ELR (cell line): ENCODE measurements at places on chromosomes 12 and 14.

DNA sequence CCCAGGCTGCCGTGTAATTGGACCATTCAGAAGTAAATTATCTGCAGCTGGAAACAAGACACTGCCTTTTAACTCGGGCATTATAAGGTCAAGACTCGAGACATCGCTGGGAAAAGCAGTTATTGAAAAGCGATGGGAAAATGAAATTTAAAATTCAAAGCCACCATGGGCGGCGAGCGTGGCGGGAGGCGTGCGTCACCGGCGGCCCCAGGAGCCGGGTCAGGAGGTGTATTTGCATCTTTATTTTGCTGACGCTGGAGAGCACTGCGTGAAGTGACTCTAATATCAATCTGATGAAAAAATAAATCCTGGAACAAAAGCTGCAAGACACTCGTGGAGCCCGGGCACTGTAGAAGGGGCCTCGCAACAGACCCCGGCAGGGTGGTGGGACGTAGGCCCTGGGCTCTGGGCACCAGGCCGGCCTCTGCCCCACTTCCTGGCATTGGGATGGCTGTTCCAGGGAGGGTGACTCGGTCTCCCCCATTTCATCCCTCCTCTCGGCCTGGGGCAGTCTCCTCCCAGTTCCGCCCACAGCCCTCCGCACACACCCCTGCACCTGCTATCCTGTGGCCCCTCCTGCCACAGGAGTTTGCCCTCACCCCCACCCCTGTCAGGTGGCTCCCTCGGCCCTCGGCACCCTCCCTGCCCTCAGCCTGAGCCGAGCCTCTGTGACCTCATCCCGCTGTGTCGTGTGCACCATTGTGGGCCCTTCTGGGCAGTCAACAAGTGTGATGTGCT lies 196.2 kb downstream of the KIF26A start:
- DNase-seq, result no peak

DNA sequence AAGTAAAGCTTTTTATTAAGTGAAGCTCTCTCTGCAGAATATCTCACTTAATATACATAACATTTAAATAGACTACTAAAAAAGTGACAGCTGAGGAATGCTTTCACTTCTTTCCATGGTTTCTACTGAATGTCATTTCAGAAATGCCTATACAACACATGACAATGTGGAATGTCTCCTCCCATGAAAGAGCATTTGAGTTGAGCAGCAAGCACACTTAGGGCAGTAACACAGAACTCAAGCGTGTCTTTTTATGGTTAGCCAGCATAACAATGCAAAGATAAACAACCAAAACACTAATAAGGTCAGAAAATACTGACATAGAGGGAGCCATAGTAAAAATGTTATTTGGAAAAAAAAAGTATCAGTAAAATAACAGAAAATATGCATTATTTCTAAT lies 9.4 kb downstream of the PPP1R12A start:
- DNase-seq, result no peak

GRCh38 chr14:44720707-44721106 lies 213.6 kb upstream of the FSCB start:
- peak; percentile 41 for DNase-seq

DNA sequence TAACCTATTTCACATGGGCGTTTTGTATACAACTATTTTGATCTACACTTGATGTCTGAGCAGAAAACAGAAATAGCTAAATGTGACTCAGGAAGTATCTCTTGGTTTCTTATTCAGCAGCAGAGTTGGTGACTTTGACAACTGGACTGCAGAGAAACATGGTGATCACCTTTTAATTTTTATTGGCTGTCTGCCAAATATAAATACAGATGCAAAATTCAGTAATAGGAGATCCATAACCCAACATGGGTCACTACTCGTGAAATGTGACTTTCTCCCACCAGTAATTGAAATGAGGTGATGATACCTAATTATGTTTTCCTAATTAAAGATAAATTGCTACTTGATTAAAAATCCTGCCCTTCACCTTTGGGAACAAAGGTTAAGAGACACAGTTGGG lies 487.1 kb downstream of the NELL2 start:
- DNase-seq, result no peak

- DNase-seq, result no peak
These were observed 340.1 kb downstream of the BCL11B start for GRCh38 chr14:98931911-98932310.

DNA sequence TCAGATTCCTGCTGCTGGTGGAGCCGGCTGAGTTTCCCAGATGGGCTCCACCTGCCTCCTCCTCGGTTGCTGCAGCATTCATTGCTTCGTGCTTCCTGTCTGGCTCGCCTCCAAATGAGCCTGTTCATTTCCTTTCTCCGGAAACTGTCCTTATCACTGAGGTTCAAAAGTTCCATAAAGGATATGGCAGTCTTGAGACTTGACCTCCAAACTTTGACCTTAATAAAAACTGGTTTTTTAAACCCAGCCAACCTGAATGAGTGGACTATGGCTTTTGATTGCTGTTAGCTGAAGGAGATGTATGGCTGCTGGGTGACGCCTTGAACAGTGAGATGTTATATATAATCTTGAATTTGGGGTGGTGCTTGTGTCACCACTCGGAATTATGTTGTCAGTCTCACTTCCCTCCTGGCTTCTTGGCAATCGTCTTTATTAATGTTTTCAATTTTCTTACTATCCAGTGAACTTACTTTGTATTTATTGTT lies 62.7 kb downstream of the RASSF3 start:
- peak; percentile 64 for DNase-seq

DNA sequence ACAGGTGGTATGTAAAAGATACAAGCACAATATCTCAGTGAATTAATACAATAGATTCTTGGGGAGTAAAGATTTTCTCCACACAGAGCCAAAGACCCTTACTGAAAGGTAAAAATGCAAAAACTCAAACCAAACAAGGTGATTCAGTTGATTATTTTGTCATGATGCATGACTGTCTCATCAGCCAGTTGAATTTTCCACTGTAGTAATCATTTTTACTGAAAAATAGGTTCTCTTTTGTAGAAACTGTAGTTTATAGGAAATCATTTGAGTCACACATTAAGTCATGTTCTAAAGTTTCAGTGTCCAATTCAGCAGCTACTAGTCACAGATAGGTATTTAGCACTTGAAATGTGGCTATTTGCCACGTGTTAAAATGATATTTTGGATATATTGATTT lies 53.6 kb downstream of the PPFIA2 start:
- no peak for DNase-seq

DNA sequence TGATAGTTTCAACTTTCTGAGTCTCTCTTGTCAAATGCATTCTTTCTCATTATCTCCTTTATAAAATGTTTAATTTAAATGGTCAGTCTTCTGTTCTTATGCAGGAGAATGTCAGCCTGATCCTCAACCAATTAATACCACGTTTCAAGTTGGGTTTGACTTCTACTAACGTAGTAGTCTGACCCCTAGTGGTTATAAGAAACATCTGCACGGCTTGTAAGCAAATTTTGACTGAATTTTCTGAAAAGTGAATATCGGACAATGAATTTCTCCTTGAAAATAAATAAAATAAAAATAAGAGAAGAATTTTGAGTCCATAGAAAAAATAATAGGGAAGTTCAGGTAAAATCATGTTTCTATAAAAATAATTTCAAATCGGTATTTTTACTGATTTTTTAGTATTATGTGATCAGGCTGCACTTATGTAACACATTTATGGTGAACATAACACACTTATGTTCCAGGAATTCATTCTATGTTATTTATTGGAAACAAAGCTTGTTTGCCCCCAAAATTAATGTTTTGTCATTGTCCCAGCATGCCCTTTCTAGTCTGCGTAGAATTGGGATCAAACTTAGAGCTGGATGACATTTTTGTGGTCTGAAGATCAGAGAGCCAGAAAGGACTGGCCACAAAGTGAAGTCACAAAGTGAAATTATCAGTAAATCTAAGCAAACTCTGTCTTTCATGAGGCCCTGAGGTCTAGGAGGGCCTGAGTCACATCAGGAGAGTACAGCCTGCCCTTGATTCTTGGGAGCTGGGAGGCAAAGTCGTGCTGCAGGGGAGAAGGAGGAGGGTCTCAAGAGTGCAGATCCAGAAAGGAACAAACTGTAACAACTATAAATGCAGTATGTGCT lies 101.2 kb upstream of the STXBP6 start:
- DNase-seq, result peak; percentile 61

- DNase-seq, result peak; percentile 7
These were observed 1305.0 kb downstream of the LRFN5 start for GRCh38 chr14:42911642-42912041.

GRCh38 chr14:52080808-52081755 lies 12.2 kb upstream of the NID2 start:
- peak; percentile 96 for DNase-seq

DNA sequence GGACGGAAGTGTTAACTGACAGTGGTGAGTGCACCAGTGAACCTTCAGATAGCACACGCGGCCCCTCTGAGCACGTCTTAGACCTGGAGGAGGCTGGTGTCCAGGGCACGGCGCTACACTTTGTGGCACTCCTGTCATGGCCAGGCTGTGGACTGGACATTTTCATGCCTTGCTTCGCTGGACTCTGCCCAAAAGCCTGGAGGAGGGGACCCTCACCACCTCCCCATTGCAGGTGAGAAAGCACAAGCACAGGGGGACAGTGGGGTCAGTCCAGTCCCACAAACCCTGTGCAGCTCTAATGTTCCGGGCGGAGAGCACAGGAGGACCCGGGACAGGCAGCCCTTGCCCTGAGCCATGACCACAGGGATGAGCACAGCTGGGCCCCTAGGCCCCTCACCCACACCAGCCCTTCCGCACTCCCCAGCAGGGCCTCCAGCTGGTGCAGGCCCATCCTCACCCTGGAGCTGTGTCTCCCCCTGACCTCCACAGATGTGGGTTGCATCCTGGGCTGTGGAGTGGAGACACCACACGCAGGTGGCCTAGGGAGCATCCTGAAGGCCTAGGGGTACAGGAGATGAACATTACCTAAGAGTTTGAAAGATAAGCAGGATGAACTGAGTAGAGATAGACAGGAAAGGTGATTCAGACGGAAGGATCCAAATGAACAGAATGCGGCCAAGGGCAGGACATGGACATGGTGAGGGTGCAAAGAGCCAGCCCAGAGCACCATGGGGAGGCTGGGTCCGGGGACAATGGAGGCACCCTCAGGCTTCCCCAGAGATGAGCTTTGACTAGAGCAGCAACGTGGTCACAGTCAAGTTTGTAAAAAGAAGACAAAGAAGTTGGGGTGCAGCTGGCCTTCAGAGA lies 132.8 kb downstream of the BCL11B start:
- DNase-seq, result no peak

DNA sequence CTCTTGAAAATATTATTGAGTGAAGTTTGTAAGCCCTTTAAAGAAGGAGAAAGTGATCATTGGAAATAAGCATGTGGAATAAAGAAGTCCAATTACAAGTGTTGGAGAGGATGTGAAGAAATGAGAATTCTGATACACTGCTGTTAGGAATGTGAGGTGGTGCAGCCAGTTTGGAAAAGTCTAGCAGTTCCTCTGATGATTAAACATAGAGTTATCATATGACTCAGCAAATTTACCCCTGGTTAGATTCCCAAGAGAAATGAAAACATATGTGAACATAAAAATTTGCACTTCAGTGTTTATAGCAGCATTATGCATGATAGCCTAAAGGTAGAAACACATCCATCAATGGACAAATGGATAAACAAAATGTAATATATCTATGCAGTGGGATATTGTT lies 319.9 kb downstream of the AEBP2 start:
- DNase-seq, result peak; percentile 41

DNA sequence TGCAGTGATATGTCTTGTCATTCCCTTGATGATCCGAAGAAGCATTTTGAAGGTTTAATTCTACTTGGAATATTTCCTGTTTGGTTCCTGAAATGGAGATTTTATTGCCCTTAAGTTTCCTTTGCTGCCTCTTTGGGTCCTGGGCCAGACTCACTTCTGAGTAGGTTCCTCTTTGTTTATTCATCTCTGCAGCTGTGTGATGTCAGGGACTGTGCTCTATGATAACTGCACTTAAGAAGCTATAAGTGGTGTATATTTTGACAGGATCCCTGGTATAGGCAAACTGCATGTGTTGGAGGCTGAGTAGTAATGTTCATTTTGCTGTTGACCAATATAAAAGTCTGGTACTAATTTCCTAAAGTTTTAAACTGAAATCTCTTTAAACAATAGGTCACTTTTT lies at the start of gene KLRC4:
Gene KLRC4 (minus strand): TSS at position 366 of the 400 bp plus-strand sequence. CDS start 182 bp downstream, at position 184.
- peak; percentile 26 for DNase-seq

- peak; percentile 66 for DNase-seq
These were observed 68.7 kb downstream of the EID3 start for GRCh38 chr12:104372061-104372720.

- no peak for DNase-seq
These were observed 38.4 kb upstream of the ATXN7L3B start for GRCh38 chr12:74499192-74499591.
